A375 (cell line): ENCODE measurements at places on chromosomes 12 and 14. TPM values are rescaled to one million over a fixed set of nuclear protein-coding genes. Genes with fewer than 3 reads are reported as not detected.

Gene NFATC4
- 8.6 and 12.2 TPM in 2 replicates for total RNA-seq

Gene CDKN3
- 32.3 and 36.2 TPM in 2 replicates for total RNA-seq

Gene GPRC5D
- not detected in 2 replicates for total RNA-seq

Gene C12orf54
- total RNA-seq, result not detected in 2 replicates

Gene ANHX
- not detected in 2 replicates for total RNA-seq

Gene SLC8B1
- 6.1 and 6.8 TPM in 2 replicates for total RNA-seq

Gene PROX2
- total RNA-seq, result not detected in 2 replicates

Gene SVOP
- under 0.01 TPM in 1 of 2 replicates, not detected in the other for total RNA-seq

Gene GSC
- total RNA-seq, result 1.8 and 2.6 TPM in 2 replicates

Gene COX8C
- total RNA-seq, result not detected in 2 replicates

Gene TNS2
- 31.3 and 35.0 TPM in 2 replicates for total RNA-seq

Gene PLEK2
- 0.50 TPM in 1 of 2 replicates, not detected in the other for total RNA-seq

Gene SMAGP
- total RNA-seq, result 19.7 and 25.6 TPM in 2 replicates

Gene KRT6B
- total RNA-seq, result 1.2 and 2.0 TPM in 2 replicates

Gene SLC39A5
- total RNA-seq, result not detected in 2 replicates

Gene KLRC2
- total RNA-seq, result 1.3 TPM in 1 of 2 replicates, not detected in the other

Gene PHETA1
- 5.2 and 10.5 TPM in 2 replicates for total RNA-seq

Gene SNX6
- total RNA-seq, result 30.1 and 40.2 TPM in 2 replicates

Gene SCN8A
- 2.0 and 5.9 TPM in 2 replicates for total RNA-seq

Gene RD3L
- not detected in 2 replicates for total RNA-seq

Gene LRRIQ1
- total RNA-seq, result 0.45 and 1.9 TPM in 2 replicates

Gene ABHD12B
- not detected in 2 replicates for total RNA-seq

Gene SDR9C7
- not detected in 2 replicates for total RNA-seq

Gene IL31
- not detected in 2 replicates for total RNA-seq

Gene FLRT2
- total RNA-seq, result 3.5 and 5.4 TPM in 2 replicates

Gene SETD1B
- 3.8 and 4.4 TPM in 2 replicates for total RNA-seq
